Left ventricle myocardium superior (tissue), 1 donor: ENCODE measurements at places on chromosomes 7 and 10.
A peak's percentile ranks its signal among the peaks of the same experiment; 100 is the strongest.

- DNase-seq, result no peak
Measured at GRCh38 chr10:33092596-33092995, 134.6 kb upstream of the ITGB1 start.

DNA sequence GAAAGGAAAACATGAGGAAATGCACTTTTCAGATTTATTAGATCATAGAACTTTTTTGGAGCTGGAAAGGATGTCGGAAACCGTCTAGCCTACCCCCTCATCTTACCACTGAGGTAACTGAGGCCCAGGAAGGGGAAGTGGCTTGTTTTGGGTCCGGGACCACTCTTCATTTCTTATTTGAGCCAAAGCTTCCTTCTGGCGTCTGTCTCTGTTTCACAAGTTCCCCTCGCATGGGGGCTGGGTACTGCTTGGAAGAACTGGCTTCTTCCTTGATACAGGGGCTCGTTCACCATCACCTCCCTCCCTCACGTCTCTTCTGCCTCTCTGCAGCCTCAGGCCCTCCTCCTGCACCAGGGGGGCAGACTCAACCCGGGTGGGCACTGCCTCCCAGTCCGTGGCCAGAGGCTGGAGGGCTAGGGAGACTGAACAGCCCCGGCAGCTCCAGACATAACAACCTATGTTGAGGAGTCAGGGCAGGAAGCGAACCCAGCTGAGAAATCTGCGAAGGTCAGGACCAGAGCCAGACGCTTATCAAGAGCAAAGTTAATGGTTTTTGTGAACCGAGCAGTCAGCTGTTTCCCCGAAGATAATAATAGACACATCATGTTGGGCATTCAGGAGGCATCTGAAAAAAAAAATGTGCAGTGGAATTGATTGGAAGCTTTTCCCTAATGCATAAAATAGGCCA, 12.9 kb downstream of the HTRA1 start:
- no peak for DNase-seq

GRCh38 chr10:79065091-79065551, 3.6 kb upstream of the ZMIZ1 start:
- peak; percentile 18 for DNase-seq

DNA sequence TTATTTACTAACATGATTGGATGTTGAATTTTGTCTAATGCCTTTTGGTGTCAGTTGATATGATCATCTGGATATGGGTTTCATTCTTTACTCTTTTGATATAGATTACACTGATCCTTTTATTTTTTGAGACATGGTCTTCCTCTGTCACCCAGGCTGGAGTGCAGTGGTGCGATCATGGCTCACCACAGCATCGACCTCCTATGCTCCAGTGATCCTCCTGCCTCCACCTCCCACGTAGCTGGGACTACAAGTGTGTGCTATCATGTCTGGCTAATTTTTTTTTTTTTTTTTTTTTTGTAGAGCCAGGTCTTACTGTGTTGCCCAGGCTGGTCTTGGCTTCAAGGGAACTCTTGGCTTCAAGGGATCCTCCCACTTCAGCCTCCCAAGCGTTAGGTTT, 27.1 kb downstream of the BMS1 start:
- DNase-seq, result no peak

DNA sequence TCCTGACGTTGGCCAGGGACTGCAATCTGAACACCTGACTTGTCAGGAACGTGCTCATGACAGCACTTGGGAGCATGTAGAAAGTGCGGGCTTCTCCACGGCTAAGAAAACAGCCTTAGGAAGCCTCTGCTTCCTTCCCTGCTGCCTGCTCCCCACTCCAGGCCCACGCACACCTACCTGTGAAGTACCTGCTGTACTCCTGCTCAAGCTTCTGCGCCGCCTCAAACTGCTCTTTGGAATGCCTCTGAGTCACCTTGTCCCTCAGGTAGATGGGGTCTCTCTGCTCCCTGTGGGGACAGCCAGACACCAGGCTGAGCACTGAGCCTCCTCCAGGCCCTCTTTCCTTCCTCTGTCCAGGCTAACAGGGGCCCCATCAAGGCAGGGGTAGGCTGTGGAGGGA, 132.7 kb downstream of the DLG5 start:
- DNase-seq, result no peak

DNA sequence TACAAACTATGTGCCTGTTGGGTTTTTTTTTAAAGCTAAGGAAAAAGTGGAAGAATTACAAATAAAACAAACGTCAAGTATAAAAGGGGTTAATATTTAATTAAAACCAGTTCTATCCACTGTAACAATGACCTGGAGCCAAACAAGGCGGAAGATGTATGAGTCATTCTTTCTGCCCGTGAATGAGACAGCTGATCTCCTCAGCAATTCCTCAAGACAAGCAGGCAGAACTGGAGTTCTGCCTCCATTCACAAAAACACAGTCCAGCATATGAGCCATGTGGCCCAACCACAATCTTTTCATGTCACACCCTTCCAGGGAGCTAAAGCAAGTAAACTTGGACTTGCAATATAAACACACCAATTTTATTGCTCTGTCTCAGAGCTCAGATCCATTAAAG, 8.4 kb downstream of the ETV1 start:
- DNase-seq, result no peak

DNA sequence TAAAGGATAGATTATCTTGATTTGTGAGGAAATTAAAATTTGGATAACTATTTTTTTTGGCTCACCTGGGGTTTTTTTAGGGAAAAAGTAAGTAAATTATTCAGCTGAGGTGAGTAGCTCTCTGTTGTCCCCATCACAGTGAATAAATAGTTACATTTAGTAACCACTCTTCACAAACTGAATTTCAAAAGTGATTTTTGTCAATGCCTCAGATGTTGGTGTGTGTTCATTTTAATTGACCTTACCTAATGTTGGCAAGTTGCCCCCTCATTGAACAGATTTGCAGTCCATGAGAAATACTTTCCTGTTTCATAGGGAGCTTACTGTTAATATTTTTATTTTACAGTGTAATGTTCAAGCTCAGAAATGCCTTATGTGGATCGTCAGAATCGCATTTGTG, 18.3 kb downstream of the PLEKHA1 start:
- no peak for DNase-seq

- no peak for DNase-seq
Measured at GRCh38 chr7:115505136-115505535, 525.4 kb downstream of the TFEC start.

GRCh38 chr10:25694971-25695370, 239.1 kb upstream of the MYO3A start:
- DNase-seq, result no peak

DNA sequence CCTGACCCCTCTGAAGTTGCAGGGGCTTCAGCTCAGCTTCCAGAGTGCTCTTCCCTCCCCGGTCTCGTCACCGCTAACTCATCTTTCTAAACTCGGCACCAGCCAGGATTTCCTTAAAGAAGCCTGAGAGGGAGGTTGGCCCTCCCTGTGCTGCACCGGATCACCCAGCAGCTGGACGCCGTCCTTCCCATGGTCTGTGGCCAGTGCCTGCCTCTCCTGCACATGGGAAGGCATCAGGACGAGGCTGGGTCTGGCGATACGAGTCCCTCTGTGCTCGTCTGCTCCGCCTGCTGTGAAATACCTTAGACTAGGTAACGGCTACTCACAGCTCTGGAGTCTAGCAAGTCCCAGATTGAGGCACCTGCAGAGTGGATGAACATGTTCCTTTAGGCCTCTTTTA, 179.1 kb downstream of the ZMYND11 start:
- DNase-seq, result no peak

DNA sequence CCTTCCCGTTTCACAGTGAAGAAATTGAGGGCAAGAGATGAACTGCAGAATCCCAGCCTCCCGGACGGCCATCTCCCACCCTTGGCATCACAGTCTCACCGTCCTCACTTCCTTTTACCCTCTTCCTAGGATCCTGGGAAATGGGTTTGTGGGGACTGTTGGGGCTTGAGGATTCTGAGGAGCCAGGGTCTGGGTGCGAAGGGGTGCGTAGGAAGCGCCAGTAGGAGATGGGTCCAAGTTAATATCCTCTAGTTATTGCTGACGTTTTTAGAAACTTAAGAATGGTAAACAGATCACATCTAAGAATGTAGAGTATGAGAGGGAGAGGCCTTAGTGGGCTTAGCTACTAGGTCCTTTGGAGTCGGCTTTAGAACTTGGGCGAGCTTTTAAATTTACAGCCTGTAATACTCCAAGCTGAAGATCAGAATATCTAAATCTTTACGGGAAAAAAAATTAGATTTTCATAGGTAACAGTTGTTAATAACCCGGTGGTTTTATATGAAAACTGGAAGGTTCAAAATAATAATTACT, 696 bp downstream of the MALSU1 start:
- DNase-seq, result no peak

GRCh38 chr10:37619336-37619735, 238.1 kb downstream of the ZNF248 start:
- DNase-seq, result no peak

GRCh38 chr7:771234-772004, 44.3 kb upstream of the PRKAR1B start:
- peak; percentile 85 for DNase-seq

GRCh38 chr7:137611606-137612005, 235.2 kb downstream of the DGKI start:
- no peak for DNase-seq

DNA sequence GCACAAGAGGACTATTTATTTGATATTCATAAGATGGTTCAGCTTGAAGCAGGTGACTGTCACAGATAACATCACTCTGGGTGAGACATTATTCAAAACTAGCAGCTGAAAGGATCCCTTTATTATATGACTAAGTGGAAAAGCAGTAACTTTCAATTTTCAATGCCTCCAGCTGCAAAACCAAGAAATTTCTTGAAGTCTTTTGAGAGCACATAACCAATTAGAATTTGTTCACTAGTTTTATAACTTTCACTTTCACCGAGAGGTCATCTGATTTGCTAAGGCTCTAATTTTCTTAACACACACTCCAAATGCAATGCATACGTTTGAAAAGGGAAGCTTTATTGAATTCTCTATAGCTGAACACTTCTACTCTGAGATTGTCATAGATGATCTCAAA, 88.6 kb upstream of the KLF14 start:
- DNase-seq, result no peak

DNA sequence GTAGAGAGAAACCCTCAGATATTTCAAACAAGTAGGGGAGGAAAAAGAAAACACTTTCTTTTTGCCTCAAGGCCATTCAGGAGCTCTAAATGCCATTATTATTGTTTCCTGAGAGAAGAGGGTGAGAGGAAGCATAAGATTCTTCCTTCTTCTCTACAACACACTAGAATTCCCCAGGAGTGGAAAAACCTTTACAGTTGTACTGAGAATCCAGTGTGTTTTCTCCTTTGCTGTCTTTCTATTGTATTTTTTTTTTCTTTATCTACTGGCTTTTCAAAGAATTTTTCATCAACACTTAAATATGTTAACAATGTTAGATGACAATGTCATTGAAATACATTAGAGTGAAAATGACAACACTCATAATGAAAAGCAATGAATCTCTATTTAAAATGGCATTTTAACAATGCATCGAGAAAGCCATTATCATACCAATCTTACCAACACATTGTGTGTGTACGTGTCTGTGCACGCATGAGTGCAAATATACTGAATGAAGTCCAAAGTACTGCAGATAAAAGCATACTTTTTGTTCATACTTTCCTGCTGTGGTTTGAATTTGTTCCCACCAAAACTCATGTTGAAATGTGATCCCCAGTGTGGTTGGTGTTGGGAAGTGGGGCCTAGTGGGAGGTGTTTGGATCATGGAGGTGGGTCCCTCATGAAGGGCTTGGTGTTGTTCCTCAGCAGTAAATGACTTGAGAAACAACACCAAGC, 24.2 kb upstream of the MACC1 start:
- no peak for DNase-seq

DNA sequence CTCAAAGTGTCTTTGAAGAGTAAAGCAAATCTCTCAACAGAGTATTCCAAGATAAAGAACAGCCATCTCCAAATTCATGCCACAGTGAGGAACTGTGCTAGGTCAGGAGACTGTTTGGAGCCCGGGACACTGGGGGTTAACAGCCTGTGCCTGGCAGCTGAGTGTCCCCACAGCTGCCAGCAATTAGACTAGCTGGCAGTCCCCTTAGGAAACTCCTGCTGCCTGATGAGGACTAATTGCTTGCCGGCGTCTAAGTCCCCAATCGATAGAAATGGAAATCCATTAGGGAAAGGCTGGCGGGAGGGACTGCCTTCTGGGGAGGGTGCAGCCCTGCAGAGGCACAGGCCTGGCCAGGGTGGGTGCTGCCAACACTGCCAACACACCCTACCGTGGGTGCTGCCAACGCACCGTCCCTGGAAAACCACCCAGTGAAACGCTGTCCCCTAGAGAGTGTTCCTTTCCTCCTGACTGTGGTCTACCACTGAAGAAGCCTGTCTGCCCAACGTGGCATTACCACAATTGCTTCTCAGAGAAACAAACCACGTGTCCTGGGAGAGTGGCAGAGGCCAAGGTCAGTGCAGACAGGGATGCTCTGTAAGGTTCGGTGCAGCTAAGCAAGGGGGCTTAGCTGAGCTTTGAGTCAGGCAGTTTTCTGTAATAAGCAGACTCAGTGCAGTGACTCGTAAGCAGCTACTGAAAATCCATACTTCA, 60.8 kb downstream of the XRCC2 start:
- no peak for DNase-seq

DNA sequence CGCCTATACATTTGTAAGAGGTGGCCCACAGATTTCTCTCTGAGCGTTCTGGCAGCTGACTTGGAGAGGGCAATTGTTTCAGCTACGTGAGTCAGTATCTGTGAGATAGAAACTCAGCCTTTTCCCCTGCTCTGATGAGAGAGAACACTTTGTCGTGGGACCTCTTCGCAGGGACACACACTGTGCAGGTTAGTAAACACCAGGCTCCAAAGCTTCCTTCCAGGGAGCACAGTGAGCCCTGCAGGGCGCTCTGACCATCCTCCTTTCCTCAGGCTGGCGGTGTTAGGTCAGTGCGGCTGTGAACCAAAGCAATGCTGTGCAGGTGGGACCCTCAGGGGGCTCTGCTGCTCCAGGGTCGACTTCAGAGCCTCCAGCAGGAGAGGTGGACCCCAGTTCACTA, 152.2 kb upstream of the TCF7L2 start:
- no peak for DNase-seq

- DNase-seq, result no peak
Measured at GRCh38 chr7:16098585-16099179, 322.7 kb downstream of the CRPPA start.

DNA sequence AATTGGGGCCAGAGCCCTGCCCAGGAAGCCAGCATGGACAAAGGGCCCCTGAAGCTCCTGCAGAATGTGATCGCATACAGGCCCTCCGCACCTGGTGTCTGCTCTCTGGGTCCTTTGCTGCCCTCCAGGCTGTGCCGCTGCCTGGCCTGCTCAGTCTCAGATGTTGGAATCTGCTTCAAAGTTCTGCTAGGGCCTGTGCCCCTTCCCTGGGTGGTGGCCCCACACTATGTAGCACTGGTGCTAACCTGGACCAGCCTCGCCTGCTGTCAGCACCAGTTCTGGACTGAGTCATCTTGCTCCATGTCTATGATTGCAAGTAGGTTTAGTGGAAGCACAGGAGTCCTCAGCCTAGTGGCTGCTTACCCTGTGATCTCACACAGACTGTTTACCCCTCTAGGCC, 6.3 kb downstream of the MAT1A start:
- no peak for DNase-seq
